ENCODE measurements at places on chromosomes 6 and 20.

GRCh38 chr6:21121636-21122136 is 471.9 kb upstream of the SOX4 start:
- DNase-seq = no peak

DNA sequence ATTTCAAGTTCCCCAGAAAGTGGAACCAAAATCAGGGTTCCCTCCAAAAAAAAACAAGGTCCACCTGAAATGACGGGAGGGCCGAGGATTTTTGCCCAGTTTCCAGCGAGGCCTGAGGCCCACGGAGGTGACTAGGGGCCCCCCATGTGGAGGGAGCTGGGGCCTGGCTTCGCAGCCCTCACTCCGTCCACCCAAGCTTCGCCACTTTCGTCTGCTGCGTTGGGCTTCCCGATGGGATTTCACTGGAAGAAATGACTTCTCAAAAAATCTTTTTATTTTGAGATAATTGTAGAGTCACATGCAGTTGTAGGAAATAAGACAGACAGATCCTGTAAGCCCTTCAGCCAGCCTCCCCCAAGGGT is 208.3 kb downstream of the TAF4 start:
- no peak for DNase-seq

DNA sequence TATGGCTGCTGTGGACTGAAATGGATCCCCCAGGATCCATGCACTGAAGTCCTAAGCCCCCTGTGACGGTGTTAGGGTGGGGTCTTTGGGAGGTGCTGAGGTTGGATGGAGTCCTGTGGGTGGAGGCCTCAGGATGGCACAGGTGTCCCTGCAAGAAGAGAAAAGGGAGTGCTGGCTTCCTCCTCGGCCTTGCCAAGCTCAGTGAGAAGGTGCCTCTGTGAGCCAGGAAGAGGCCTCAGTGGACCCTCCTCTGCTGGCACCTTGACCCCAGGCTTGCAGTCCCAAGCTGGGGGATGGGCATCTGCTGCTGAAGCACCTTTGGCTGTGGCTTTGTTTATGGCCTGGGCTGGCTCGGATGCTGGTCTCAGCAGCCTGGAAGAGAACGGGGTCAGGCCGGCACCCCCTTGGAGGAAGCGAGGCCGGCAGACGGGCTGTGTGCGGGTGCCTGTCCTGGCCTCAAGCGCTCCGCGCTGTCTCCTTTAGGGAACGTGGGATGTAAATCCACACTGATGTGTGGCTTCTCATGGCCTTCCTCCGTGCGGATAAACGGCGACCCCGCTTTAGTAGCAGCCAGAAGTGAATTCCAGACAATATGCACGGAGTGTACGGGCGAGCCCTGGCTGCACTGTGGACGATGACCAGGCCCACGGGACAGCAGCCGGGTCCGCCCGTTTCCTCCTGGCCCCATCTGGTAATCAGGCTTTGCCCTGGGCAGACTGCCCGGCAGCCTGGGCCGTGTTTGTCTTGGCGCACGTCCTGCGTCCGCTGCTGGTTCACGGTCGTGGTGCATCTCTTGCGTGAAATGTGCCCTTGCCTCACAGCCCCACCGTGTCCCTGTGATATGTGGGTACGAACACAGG is 182.6 kb downstream of the ERMARD start:
- no peak for DNase-seq

DNA sequence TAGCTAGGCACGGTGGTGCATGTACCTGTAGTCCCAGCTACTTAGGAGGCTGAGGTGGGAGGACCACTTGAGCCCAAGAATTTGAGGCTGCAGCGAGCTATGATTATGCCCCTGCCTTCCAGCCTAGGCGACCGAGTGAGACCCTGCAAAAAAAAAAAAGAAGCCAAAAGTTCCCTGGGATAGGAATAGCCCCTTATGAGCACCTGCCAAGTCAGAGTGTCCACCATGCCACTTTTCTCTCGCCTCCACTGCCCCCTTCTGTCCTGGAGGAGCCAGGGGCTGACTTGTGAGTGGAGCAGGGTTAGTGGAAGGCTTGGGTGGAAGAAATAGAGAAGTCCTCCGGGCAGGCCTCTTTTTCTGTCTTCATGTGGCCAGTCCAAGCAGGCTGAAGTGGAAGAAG is 12.1 kb upstream of the DDX27 start:
- DNase-seq = peak; percentile 27

- no peak for DNase-seq
Observed at GRCh38 chr6:166905505-166906134, 50.7 kb downstream of the RNASET2 start.

- no peak for DNase-seq
Observed at GRCh38 chr6:20746805-20747558, 212.7 kb downstream of the CDKAL1 start.
